ENCODE measurements at places on chromosomes 12 and 14. TPM values are rescaled to one million over a fixed set of nuclear protein-coding genes. Genes with fewer than 3 reads are reported as not detected.

DNA sequence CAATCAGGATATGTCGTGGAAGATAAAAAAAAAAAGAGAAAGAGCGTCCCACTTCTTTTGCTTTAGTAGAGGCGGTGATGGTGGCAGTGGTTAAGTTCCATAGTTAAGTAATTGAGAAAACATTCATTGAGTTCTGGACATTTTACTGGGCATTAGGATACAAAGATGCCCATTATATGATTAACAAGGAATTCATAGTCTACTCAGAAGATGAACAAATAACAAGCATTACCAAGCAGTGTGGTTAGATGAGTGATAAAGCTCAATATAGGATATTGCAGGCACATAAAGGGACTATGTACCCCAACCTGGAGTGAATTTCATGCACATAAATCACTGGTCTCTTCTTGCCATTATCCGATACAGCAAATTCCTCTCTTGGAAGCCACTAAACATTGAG, 53.7 kb downstream of the ALG10B start:
- H3K36me3 ChIP-seq = no peaks in the 10 kb centered on the region
- no peak overlapping the region for H3K27ac ChIP-seq
- H3K4me3 ChIP-seq = no peak overlapping the region

DNA sequence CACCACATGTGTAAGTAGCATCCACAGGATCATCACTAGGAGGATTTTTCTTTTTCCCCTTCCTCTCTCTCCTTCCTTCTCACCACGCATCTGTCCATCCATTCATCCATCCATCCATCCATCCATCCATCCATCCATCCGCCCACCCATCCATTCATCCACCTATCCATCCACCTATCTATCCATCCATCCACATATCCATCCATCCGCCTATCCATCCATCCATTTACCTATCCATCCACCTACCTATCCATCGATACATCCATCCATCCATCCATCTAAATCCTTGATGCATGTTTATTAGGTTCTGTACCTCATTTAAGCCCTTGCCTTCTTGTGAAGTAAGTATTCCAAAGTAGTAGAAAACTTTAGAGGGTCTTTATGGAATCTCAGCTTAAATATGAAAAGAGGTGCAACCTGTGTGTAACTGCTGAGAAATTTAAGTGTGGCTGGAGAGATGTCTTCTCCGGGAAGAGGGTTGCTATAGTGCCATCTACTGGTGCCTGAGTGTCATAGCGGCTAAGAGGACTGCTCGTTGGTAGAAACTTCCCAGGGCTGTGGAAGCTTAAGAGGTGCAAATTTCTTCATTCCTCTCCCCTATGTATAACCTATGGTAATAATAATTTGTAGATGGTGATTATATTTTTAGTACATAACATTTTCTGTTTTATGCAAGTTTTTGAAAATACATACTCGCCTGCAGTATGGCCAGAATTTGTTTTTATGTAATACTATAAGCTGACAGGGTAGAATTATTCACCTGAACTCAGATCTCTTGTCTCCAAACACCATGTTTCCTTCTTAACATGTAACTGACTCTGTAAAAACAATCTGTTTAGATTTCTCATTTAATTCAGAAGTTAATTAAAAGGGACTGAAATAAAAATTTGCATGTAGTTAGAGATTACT, 46.0 kb downstream of the MYO1H start:
- H3K4me3 ChIP-seq = no peak overlapping the region
- H3K27me3 ChIP-seq = no peaks in the 10 kb centered on the region
- H3K4me1 ChIP-seq = no peaks in the 10 kb centered on the region
- peak; percentile 81 for DNase-seq
- no peaks in the 10 kb centered on the region for H3K36me3 ChIP-seq
- H3K27ac ChIP-seq = no peak overlapping the region

GRCh38 chr14:76118594-76118993, 33.1 kb upstream of the GPATCH2L start:
- no peak overlapping the region for H3K4me3 ChIP-seq
- H3K36me3 ChIP-seq = no peaks in the 10 kb centered on the region
- H3K4me1 ChIP-seq = no peaks in the 10 kb centered on the region
- H3K27ac ChIP-seq = no peak overlapping the region
- no peak for DNase-seq

DNA sequence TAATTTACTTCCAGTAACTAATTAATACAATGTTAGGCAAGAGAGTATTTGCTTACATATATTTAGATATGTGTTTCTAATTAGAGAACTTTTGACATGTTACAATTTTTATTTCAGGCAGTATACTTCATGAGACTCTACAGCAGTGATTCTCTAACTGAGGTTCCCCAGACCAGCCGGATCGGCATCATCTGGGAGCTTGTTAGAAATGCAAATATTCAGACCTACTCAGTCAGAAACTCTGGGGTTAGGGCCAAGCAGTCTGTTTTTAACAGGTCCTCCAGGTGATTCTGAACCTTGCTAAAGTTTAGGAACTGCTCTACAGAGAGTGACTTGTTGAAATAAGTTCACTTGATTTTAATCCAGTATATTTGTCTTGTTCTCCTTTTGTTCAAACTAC, 46.5 kb downstream of the ARID2 start:
- no peaks in the 10 kb centered on the region for H3K36me3 ChIP-seq
- H3K4me3 ChIP-seq = no peak overlapping the region
- H3K27me3 ChIP-seq = no peaks in the 10 kb centered on the region
- DNase-seq = no peak
- H3K4me1 ChIP-seq = no peaks in the 10 kb centered on the region

GRCh38 chr12:53383258-53383657, 3.3 kb downstream of the SP1 start:
- H3K27ac ChIP-seq = no peak overlapping the region
- H3K4me1 ChIP-seq = peaks cover 14% of the 10 kb centered on the region
- peak overlapping the region; percentile 96 for H3K4me3 ChIP-seq
- H3K36me3 ChIP-seq = peaks cover 47% of the 10 kb centered on the region
- no peaks in the 10 kb centered on the region for H3K27me3 ChIP-seq
- DNase-seq = no peak

- DNase-seq = peak; percentile 1
- H3K4me1 ChIP-seq = peaks cover 3% of the 10 kb centered on the region
- no peak overlapping the region for H3K4me3 ChIP-seq
- no peaks in the 10 kb centered on the region for H3K36me3 ChIP-seq
- no peaks in the 10 kb centered on the region for H3K27me3 ChIP-seq
Measured at GRCh38 chr14:95557832-95558231, 23.0 kb downstream of the GLRX5 start.

DNA sequence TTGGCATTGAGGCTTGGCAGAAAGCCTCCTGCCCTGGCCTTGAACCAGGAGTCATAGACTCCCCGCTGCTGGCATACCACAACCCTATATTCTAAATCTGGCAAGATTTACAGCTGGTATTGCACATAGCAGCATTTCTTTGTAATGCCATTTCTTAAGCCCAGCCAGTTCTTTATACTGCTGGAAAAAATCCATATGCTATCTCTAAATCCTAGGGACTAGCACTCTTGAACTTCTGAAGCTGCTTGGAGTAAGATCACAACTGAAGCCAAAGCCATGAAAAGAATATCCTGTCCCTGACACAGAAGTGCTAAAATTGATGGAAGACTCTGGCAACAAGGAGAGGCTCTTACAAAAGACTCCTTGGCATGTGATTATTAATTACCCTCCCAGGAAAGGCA, 89.3 kb downstream of the KCNC2 start:
- H3K36me3 ChIP-seq = no peaks in the 10 kb centered on the region
- no peak overlapping the region for H3K4me3 ChIP-seq
- no peaks in the 10 kb centered on the region for H3K4me1 ChIP-seq
- H3K27ac ChIP-seq = no peak overlapping the region
- no peak for DNase-seq
- H3K27me3 ChIP-seq = no peaks in the 10 kb centered on the region

DNA sequence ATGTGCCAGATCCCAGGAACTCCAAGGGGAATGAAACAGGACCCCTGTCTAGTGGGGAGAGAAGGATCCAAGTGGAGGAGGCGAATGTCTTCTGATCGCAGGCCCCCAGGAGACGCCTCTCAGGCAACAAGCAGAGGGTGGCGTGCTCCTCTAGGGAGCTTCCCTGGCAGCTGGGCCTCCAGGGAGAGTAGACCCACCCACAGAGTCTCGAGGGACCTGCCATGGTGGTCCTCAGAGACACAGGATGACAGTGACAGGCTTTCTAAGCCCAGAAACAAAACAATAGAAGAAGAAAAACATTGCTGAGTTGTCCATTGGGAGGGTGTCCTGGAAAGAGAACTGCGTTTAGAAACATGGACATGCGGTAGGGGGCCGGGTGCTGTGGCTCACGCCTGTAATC, 140.6 kb upstream of the MAP1LC3B2 start:
- H3K27ac ChIP-seq = no peak overlapping the region
- H3K4me3 ChIP-seq = no peak overlapping the region
- no peaks in the 10 kb centered on the region for H3K4me1 ChIP-seq
- no peak for DNase-seq
- H3K36me3 ChIP-seq = no peaks in the 10 kb centered on the region

RNFT2 gene
- total RNA-seq = 27.0 TPM

ZCCHC8 gene
- 28.2 TPM for total RNA-seq

LHX5 gene
- not detected for total RNA-seq
